ENCODE measurements at places on chromosomes 3 and 15. TPM values are rescaled to one million over a fixed set of nuclear protein-coding genes. Genes with fewer than 3 reads are reported as not detected.

Gene KBTBD13
- not detected for total RNA-seq

- no peak for DNase-seq
Observed at GRCh38 chr15:52318729-52319500, 23.3 kb upstream of the MYO5C start.

Gene GCSAM
- 6.5 TPM for total RNA-seq

DNA sequence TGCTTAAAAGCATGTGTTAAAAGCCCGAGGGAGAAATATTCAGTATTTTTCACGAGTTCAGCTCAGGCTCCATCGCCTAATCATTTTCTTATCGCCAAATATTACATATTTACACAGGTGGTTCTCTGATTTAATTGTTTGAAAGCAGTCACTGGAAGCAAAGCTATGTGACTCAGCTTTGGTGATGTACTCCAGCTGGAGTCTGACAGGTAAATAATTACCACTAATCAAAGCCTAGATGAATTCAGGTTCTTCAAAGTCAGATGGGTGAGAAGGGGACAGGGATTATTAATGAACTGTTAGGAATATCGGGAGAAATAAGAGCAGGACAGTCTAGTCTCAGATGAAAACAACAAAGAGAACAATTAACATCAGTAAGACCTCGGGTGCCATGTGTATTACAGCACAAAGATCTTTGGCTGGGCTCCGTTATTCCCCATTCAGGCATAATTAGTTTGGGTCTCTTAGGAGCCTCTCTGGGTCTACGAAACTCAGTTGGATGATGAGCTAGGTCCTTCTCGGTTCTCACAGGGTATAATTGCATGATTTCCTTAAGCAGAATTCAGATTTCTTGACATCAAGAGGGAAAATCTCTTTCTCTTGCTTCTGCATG lies 331.7 kb upstream of the ADAMTS9 start:
- DNase-seq = no peak

DNA sequence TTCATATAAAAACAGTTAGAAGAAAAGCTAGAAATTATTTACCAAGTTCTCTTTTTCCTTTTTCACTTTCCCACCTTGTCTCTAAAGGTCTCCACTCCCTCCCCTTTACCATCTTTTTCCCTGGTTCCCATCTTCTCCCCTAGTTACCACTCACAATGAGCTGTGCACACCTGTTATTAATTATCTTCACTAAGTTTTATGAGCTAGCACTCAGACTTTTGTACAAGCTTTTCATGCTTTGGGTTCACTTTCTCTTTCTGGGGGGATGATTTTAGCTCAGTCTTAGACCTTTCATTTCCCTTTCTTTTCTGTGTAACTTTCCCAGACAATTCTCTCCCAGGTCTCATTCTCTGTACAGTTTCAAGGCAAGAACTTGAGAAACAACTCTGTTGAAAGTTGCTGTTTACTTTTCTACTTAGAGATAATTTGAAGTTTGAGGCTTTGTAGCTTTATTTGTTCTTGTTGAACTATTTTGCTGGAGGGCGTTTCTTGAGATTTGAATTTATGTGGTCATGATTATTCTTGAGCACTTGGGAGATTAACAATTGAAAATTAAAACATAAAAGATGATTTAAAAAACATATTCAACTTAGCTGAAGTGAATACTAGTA lies 24.0 kb upstream of the AADAC start:
- DNase-seq = no peak

- DNase-seq = no peak
Observed at GRCh38 chr15:78737187-78737820, 74.0 kb downstream of the ADAMTS7 start.

Gene REC114
- not detected for total RNA-seq

- DNase-seq = no peak
Observed at GRCh38 chr3:131107637-131108433, 81.2 kb downstream of the NEK11 start.

Gene C3orf20
- total RNA-seq = not detected

Gene IMPG2
- 0.66 TPM for total RNA-seq

GRCh38 chr3:172062761-172063160 lies 23.4 kb downstream of the FNDC3B start:
- DNase-seq = no peak

Gene PTX3
- 0.16 TPM for total RNA-seq

DNA sequence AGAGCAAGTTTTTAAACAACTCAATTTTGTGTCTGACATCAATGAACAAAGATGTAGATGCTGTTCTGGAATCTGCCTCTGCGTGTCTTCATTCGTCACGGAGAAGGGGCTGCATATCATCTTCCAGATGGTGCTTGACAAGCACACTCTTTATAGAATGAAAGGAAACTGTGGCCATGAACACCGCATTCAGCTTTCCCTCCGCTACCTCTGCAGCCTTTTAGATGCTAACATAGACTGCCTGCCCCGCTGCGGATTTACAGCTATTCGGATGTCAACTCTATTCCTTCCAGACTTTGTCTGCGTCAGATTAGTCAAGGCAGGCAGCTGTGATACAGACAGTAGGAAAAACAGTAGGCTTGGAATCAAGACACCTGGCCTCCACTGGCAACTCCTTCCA lies 232.9 kb downstream of the TJP1 start:
- no peak for DNase-seq

DNA sequence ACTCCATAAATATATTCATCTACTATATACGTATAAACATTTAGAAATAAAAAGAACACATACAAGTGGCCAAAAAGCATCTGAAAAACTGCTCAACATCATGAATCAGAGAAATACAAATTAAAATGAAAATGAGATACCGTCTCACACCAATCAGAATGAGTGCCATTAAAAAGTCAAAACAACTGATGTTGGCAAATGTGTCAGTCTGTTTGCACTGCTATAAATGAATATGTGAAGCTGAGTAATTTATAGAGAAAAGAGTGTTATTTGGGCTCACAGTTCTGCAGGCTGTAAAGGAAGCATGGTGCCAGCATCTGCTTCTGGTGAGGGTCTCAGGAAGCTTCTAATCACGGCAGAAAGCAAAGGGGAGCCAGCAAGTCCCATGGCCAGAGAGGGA lies 620.3 kb upstream of the CCDC54 start:
- DNase-seq = no peak

GRCh38 chr15:66886241-66886675 lies 179.1 kb upstream of the SMAD3 start:
- no peak for DNase-seq
